ENCODE measurements at places on chromosomes 4 and X. TPM values are rescaled to one million over a fixed set of nuclear protein-coding genes. Genes with fewer than 3 reads are reported as not detected.

- DNase-seq, result no peak
Measured at GRCh38 chr4:183011213-183011907, 87.7 kb upstream of the WWC2 start.

DNA sequence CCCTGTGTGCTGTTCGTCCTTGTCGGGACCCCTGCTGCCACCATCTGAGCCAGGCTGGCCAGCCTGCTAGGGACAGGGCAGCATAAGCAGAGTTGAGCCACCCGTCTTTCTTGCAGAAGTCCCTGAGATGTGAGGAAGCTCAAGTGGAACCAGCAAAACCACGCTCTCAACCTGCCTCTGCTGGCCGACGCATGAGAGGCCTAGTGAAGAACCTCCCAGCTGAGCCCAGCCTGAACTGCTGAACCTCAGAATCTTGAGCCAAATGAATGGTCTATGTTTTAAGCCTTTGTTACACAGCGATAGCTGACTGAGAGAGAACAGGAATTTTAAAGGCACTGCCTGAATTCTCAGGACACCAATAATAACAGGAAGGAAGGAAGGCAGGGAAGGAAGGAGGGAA is 98.9 kb upstream of the ADRA2C start:
- DNase-seq, result no peak

DNA sequence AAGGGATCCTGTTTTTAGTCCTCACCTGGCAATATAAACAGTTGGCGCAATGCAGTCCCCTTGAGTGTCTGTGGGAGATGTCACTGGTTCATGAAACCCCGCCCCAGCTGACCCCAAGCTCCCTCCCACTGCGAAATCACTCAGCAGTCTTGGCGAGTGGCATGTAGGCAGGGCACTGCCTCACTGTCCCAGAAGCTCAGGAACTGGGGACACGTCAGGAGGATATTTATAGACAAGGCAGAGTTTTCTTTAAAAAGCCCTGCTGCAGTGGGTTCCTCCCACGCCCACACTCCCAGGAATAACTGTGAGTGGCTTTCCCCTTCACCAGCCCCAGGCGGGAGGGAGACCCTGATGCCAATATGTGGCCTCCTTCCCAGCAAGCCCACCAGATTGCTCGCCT is 44.3 kb upstream of the PPP2R2C start:
- no peak for DNase-seq

NPY1R gene
- 5.1 TPM for total RNA-seq

GRCh38 chr4:1492651-1493539 is 86.7 kb upstream of the NKX1-1 start:
- DNase-seq, result no peak

OPN1MW gene
- total RNA-seq, result not detected

DNA sequence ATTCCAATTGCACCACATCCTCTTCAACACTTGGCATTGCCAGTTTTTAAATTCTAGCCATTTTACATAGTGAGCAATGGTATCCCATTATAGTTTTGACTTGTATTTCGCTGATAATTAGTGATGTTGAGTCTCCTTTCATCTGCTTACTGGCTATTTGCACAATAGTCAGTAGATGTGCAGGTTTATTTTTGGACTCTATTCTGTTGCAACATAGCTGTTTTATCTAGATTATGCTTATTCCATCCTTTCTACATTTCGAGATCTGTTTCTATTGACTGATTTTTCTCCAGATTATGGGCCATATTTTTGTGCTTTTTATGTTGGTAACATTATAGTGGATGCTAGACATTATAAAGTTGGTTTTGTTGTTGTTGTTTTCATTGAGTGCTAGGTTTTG is 106.1 kb downstream of the WWC2 start:
- DNase-seq, result no peak

FHDC1 gene
- total RNA-seq, result 7.1 TPM

ACE2 gene
- 2.1 TPM for total RNA-seq
